ENCODE measurements at places on chromosomes 2 and 18. TPM values are rescaled to one million over a fixed set of nuclear protein-coding genes. Genes with fewer than 3 reads are reported as not detected.

DNA sequence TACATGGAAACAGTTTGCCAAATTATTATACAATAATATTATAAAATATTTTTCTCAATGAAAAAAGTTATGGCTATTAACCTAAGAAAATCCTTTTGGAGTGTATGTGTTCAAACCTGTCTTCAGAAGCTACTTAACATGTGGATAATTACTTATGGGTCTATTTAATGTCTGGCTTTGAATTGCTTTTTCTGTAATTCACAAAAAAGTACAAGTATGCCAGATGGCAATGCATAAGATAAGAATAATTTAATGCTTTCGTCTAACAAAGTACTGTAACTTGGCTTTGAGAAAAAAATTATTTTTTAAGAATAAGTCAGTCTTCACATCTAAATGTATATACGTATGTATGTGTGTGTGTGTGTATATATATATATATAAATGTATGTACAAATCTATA lies 1073.0 kb downstream of the TDRD15 start:
- DNase-seq: no peak

- no peak for DNase-seq
Measured at GRCh38 chr2:204790076-204790475, 244.8 kb downstream of the PARD3B start.

The GEN1 gene
- total RNA-seq: 30.8 TPM

The CNGA3 gene
- total RNA-seq: 0.58 TPM

The KLHL41 gene
- 32.3 TPM for total RNA-seq

The SERPINB8 gene
- total RNA-seq: 17.8 TPM

Data from LHCN-M2 (cell line).